ENCODE measurements at places on chromosomes 16 and 17. TPM values are rescaled to one million over a fixed set of nuclear protein-coding genes. Genes with fewer than 3 reads are reported as not detected.
A peak's percentile ranks its signal among the peaks of the same experiment; 100 is the strongest.

DNA sequence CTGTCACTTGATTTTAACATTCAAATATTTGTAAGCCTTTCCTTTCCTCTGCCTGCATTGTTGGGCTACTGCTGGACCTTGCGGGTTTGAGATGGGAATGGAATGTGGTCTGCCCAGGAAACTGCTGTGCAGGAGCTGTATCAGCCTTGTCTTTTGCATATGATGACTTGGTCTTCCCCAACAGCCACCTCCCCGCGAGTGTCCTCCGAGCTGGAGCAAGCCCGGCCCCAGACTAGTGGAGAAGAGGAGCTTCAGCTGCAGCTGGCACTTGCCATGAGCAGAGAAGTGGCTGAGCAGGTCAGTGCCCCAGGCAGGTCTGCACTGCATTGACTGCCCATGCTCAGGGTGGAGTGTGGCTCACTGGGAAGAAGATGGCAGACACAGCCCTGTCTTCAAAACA is 52.8 kb downstream of the B9D1 start:
- H3K4me1 ChIP-seq: peaks cover 16% of the 10 kb centered on the region
- H3K36me3 ChIP-seq: no peaks in the 10 kb centered on the region
- H3K4me3 ChIP-seq: no peak overlapping the region
- no peak overlapping the region for H3K27ac ChIP-seq

- no peaks in the 10 kb centered on the region for H3K4me1 ChIP-seq
- no peak for DNase-seq
- no peak overlapping the region for H3K4me3 ChIP-seq
- H3K27me3 ChIP-seq: no peaks in the 10 kb centered on the region
- no peaks in the 10 kb centered on the region for H3K36me3 ChIP-seq
Measured at GRCh38 chr17:56793531-56793930, 40.2 kb downstream of the C17orf67 start.

- H3K27ac ChIP-seq: no peak overlapping the region
- no peak overlapping the region for H3K4me3 ChIP-seq
- H3K36me3 ChIP-seq: no peaks in the 10 kb centered on the region
- no peak for DNase-seq
- no peaks in the 10 kb centered on the region for H3K27me3 ChIP-seq
Measured at GRCh38 chr17:34178092-34178491, 77.0 kb upstream of the CCL2 start.

GRCh38 chr16:85455534-85455933 is 157.6 kb upstream of the GSE1 start:
- no peak overlapping the region for H3K27ac ChIP-seq
- H3K4me1 ChIP-seq: peaks cover 32% of the 10 kb centered on the region
- H3K36me3 ChIP-seq: no peaks in the 10 kb centered on the region
- no peak for DNase-seq

DNA sequence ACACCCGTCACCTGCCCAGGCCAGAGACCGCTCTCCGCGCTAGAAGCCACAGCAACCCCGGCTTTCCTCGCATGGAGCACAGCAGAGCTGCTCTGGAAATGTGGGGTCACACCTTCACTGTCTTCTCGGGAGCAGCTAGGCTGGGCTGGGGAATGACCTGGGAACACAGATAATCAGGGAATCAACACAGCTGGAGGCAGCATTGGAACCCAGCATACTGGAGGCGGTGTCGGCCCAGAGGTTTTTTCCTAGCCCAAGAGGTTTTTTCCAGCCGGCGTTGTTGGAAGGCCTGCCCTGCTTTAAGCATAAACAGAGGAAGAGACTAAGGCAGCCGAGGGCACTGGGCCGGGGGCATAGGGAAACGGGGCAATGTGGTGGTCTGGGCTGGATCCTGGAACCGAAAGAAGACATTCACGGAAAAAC is 791 bp upstream of the PLD6 start:
- peaks cover 12% of the 10 kb centered on the region for H3K36me3 ChIP-seq
- H3K27ac ChIP-seq: peak overlapping the region; percentile 40
- peaks cover 2% of the 10 kb centered on the region for H3K4me1 ChIP-seq
- no peaks in the 10 kb centered on the region for H3K27me3 ChIP-seq

GRCh38 chr17:44416558-44417289 is 27.3 kb upstream of the ITGA2B start:
- no peak overlapping the region for H3K4me3 ChIP-seq
- H3K4me1 ChIP-seq: no peaks in the 10 kb centered on the region
- H3K27ac ChIP-seq: no peak overlapping the region
- H3K27me3 ChIP-seq: no peaks in the 10 kb centered on the region
- H3K36me3 ChIP-seq: no peaks in the 10 kb centered on the region

DNA sequence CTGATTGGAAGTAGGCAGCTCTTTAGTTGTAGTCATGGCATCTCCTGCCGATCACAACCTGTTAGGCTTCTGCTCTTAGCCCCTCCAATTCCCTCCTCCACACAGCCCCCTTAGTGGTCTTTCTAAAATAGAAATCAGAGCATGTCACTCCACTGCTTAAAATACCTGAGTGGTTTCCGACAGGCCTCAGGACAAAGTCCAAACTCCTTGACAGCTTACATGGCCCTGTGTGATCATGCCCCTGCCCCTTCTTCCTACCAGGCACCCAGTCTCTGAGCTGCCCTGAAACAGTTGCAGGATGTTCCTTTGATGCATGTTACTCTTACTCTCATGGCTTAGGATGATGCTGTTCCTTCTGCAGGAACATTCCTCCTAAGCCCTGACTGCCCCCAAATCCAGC is 147.3 kb downstream of the AATF start:
- H3K4me1 ChIP-seq: no peaks in the 10 kb centered on the region
- peaks cover 11% of the 10 kb centered on the region for H3K36me3 ChIP-seq
- H3K27ac ChIP-seq: no peak overlapping the region
- no peak overlapping the region for H3K4me3 ChIP-seq
- no peaks in the 10 kb centered on the region for H3K27me3 ChIP-seq

TCF25 gene
- total RNA-seq: 289 TPM

TBC1D3H gene
- not detected for total RNA-seq

GRCh38 chr16:73000020-73000906 is 47.7 kb downstream of the ZFHX3 start:
- no peaks in the 10 kb centered on the region for H3K4me1 ChIP-seq
- no peaks in the 10 kb centered on the region for H3K36me3 ChIP-seq
- DNase-seq: no peak
- H3K27me3 ChIP-seq: peaks cover 4% of the 10 kb centered on the region

XAF1 gene
- total RNA-seq: 70.6 TPM

DNA sequence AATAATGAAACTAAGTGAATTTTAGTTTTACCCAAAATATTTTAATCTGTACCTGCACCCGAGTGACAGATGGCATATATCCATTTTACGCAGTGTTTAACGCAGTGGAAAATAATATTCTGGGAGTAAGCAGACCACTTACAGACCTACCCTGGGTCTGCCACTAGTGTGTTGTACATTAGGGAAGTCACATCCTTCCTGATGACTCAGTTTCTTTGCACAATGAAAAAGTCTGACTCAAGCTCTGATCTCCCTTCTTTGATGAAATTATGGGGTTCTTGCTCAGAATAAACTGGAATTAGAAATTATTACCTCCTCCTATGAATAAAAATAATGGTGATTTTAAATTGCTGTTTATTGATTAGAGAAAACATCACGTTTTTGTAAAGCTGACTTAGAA is 123.2 kb upstream of the AXIN2 start:
- no peak overlapping the region for H3K27ac ChIP-seq
- no peak overlapping the region for H3K4me3 ChIP-seq
- no peak for DNase-seq
- H3K36me3 ChIP-seq: no peaks in the 10 kb centered on the region
- no peaks in the 10 kb centered on the region for H3K27me3 ChIP-seq
- no peaks in the 10 kb centered on the region for H3K4me1 ChIP-seq

DNA sequence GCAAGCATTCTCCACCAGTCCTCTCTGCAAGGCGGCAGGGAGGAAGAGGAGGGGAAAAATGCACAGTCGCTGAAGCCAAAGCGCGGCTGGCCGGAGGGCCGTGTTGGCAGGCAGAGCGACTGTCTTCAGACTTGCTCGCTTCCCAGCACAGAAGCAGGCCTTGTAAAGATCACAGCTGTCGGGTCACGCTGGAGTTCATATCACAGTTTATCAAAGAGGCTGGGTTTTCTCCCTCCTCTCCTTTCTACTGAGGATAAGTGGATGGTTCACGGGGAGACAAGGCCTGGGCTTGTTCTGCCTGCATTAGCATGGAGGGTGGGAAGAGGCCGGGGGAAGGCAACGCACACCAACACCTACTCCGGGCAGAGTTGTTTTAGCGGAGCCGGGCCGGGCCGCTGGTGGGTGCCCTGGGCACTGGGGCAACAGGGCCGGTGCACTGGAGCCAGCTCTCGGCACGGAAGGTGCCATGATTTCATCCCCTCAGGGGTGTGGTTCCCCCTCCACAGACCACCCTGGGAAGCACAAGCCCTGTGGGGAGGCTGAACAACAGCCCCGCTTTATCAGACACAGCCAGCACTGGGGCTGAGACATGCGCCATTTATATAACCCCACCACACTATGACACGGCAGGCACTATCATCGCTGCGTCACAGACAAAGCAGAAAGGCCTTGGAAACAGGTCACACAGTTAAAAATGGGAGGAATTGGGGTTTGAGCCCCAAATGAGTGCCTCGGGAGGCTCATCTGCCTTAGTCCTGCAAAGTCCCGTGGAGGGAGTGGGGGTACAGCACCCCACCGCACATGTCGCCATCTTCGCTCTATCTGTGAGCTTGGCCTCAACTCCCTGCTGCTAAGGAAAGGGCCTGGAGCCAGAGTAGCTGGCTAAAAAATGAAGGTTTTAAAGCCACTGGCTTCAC is 40.3 kb upstream of the MTSS2 start:
- no peaks in the 10 kb centered on the region for H3K4me1 ChIP-seq
- H3K36me3 ChIP-seq: peaks cover 22% of the 10 kb centered on the region
- DNase-seq: no peak
- no peak overlapping the region for H3K27ac ChIP-seq
- no peaks in the 10 kb centered on the region for H3K27me3 ChIP-seq
- H3K4me3 ChIP-seq: no peak overlapping the region

DDX52 gene
- 25.7 TPM for total RNA-seq

GRCh38 chr16:23692190-23692837 is 13.6 kb downstream of the PLK1 start:
- no peaks in the 10 kb centered on the region for H3K4me1 ChIP-seq
- no peak for DNase-seq
- H3K27me3 ChIP-seq: peaks cover 7% of the 10 kb centered on the region
- H3K4me3 ChIP-seq: no peak overlapping the region

DNA sequence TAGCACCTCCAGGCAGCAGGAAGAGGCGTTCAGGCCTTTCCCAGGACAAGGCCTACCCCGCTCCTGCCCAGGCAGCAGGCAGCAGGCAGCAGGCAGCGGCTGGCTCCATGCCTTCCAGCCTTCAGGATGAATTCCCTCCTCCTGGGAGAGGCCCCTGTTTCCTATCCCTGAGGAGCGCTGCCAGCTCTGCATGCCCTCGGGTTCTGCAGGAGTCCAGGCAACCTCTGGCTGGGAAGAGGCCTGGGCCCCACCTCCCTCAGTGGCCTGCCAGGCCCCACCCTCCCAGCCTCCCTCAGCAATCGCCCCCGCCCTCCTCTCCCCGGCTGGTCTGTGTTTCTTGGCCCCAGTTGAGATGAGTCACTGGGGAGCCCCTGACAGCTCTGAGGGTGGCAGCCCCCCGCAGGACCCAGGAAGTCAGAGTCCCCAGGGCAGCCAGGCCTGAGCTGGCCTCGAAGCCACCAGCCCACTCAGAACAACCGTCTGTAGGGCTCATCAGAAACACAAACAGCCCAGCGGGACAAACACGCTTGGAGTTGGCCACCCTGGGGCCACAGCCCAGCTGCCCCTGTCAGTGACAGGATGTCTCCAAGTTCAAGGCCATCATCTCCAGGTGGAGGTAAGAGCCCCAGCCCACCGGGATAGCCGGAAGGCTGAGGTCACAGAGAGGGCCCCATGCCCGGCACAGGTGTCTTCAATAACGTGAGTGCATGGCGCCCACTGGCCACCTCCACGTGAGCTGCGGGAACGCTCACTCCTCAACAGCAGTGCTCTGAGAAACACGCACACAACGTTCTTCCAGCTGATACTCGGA is 39.5 kb upstream of the CIBAR2 start:
- DNase-seq: no peak
- no peaks in the 10 kb centered on the region for H3K36me3 ChIP-seq
- H3K4me3 ChIP-seq: no peak overlapping the region
- H3K4me1 ChIP-seq: no peaks in the 10 kb centered on the region
- no peak overlapping the region for H3K27ac ChIP-seq
- no peaks in the 10 kb centered on the region for H3K27me3 ChIP-seq

- peaks cover 4% of the 10 kb centered on the region for H3K4me1 ChIP-seq
- H3K4me3 ChIP-seq: peak overlapping the region; percentile 77
- no peaks in the 10 kb centered on the region for H3K27me3 ChIP-seq
- peak overlapping the region; percentile 91 for H3K27ac ChIP-seq
- peak; percentile 86 for DNase-seq
- peaks cover 8% of the 10 kb centered on the region for H3K36me3 ChIP-seq
Measured at GRCh38 chr16:28925386-28926228, 569 bp upstream of the RABEP2 start.

DNA sequence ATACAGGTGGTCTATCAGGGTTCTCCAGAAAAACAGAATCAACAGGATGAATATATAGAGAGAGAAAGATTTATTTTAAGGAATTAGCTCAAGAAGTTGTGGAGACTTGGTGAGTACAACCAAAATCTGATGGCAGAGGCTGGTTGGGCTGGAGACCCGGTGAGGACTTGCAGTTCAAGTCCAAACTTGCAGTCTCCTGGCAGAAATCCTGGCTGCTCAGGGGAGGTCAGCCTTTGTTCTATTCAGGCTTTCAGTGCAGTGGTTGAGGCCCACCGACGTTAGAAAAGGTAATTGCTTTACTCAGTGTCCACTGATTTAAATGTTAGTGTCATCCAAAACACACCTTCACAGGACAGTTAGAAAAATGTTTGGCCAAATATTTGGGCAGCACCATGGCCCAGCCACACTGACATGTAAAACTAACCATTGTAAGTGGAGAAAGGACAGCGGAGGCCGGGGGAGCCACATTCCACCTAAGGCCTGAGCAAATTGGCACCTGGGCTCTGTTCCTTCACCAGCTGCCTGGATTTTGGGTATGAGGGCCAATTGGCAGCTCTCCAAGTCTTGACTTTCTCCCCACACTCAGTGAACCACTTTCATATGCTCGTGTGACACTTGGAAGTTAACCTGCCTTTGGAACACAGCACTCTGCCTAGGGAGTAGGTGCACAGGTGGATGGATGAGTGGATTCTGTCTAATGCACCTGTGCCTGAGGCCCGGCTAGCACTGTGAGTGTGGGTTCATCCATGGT is 54.7 kb downstream of the CACNG5 start:
- no peaks in the 10 kb centered on the region for H3K36me3 ChIP-seq
- no peak overlapping the region for H3K4me3 ChIP-seq
- no peak overlapping the region for H3K27ac ChIP-seq
- DNase-seq: no peak
- H3K4me1 ChIP-seq: no peaks in the 10 kb centered on the region

GRCh38 chr16:86634292-86634691 is 55.9 kb downstream of the FOXL1 start:
- no peaks in the 10 kb centered on the region for H3K36me3 ChIP-seq
- H3K27me3 ChIP-seq: no peaks in the 10 kb centered on the region
- DNase-seq: no peak
- H3K4me3 ChIP-seq: no peak overlapping the region
- H3K27ac ChIP-seq: no peak overlapping the region

DNA sequence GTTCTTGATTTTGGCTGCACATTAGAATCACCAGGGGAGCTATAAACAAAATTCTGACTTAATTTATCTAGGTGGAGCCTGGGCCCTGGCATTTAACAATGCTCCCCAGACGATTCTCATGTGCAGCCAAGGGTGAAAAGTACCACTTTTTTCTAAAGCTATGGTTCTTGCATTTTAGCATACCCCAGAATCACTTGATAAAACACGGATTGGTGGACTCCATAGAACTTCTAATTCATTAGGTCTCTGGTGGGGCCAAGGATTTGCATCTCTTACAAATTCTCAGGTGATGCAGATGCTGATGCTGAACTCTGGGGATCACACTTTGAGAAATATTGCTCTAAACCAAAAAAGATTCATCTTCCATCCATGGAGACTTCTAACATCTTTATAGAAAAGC is 74.5 kb downstream of the RPGRIP1L start:
- H3K27me3 ChIP-seq: no peaks in the 10 kb centered on the region
- no peak overlapping the region for H3K27ac ChIP-seq
- H3K36me3 ChIP-seq: no peaks in the 10 kb centered on the region
- no peaks in the 10 kb centered on the region for H3K4me1 ChIP-seq
- H3K4me3 ChIP-seq: no peak overlapping the region

CDK10 gene
- 154 TPM for total RNA-seq

All from T-cell (primary cell).